ENCODE measurements at places on chromosomes 1 and 21. TPM values are rescaled to one million over a fixed set of nuclear protein-coding genes. Genes with fewer than 3 reads are reported as not detected.

DNA sequence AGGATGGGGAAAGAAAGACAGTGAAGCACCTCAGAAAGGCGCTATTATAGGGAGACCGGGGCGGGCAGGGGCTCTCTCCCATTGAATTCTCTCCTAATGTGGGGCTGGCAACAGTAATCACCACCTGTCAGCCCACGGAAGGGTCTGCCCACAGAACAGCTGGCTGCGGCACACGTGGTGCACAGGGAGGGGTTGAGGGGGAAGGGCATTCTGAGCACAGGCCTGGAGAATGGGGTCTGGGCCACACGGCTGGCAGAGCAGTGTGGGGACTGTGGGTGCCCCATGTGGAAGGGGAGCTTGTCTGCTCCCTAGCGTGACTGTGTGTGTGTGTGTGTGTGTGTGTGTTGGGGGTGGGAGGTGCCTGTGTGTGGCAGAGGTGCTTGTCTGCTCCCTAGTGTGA, 4.1 kb downstream of the OLFML3 start:
- H3K4me1 ChIP-seq = peaks cover 10% of the 10 kb centered on the region
- no peak overlapping the region for H3K27ac ChIP-seq
- no peak for DNase-seq
- no peak overlapping the region for H3K4me3 ChIP-seq
- H3K27me3 ChIP-seq = no peaks in the 10 kb centered on the region
- H3K36me3 ChIP-seq = peaks cover 52% of the 10 kb centered on the region

DNA sequence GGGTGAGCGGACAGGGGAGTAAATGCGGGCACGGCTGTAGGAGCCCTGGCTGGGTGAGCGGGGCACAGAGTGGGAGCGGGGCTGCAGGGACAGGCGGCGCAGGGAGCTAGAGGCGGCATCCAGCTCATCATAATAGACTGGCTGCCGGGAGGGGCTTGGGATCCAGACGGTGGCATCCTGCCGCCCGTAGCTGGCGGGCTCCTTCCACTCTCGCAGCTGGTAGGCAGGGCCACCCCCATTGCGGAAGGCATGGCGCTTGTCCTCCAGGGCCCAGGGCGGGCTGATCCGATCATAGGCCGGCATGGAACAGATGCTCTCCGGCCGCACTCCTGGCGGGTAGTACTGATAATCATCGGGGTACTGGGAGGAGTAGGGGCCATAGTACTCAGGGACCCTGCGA, 43.7 kb upstream of the GOLT1A start:
- no peaks in the 10 kb centered on the region for H3K27me3 ChIP-seq
- peaks cover 7% of the 10 kb centered on the region for H3K4me1 ChIP-seq
- no peak overlapping the region for H3K4me3 ChIP-seq
- H3K36me3 ChIP-seq = no peaks in the 10 kb centered on the region

DNA sequence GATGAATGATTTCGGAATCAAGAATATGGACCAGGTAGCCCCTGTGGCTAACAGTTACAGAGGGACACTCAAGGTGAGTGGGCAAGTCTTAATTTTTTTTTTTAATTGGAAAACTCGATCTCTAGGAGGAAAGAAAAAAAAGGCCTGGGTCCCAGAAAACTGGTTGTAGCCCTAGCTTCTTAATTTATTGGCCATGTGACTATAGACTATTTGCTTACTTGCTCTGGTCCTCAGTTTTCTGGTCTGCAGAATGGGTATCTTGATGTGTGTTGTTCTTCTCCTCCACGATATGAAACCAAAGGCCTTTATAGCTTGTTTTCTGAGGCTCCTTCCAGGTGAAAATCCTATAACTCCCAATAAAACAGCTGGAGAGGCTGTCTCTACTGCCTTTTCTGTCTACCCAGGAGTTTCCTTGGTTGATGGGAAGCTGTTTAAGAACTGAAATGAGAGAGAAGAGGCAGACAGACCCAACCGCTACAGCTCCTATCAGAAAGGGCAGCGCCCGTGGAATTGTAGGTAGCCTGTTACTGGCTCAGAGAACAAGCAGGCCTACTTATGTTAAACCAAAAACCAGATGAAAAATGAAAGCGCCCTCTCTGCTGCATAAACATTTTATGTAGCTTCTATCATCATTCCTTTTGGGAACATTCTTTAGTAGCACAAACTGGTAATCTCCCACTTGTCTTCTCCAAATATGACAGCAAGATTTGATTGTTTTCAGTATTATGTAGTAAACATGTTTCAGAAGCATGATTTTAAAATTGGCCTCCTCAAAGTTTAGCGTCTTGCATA, 4.5 kb downstream of the ETS2 start:
- H3K27me3 ChIP-seq = no peaks in the 10 kb centered on the region
- H3K4me1 ChIP-seq = peaks cover 24% of the 10 kb centered on the region
- no peak overlapping the region for H3K27ac ChIP-seq
- H3K4me3 ChIP-seq = no peak overlapping the region
- DNase-seq = peak; percentile 21

DNA sequence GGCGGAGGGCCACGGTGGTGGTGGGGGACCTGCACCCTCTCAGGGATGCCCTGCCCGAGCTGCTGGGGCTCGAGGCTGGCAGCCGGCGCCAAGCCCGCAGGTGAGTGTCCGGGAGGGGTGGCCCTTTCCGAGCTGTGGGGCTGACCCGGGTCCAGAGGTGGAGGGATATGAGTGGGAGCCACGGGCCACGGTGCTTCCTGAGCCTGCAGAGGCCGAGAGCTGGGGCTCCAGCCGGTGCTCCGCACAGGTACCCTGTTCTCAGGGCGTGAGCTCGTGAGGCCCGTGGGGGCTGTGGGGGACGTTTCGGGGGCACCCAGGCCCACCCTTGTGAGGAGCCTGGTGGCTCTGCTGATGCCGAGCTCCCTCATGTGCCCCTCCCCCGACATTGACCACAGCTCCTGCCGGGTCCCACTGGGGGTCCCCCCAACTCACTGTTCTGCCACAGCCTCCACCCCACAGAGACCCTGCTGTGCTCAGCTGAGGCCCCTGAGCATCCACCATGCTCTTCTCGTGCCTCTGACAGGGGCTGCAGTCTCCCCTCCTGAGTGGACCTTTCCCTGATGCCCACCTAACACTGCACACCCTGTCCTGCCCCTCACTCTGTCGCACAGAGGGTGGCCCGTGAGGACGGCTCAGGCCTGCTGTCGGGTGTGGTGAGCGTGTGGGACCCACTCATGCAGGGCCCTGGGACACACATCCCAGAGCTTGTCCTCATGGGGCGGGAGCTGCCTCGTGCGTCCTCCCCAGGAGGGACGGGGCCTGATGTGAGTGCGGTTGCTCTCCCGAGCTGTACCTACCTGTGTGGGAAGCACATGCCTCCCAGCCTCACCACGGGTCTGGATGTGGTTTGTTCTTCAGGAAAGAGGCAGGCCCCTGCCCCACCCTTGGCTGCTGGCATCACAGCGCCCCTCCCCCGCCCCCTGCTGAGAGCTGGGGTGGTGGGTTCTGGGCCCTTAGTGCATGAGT, 27.5 kb downstream of the SLX9 start:
- no peak for DNase-seq
- H3K4me1 ChIP-seq = no peaks in the 10 kb centered on the region
- no peak overlapping the region for H3K4me3 ChIP-seq
- no peak overlapping the region for H3K27ac ChIP-seq
- H3K36me3 ChIP-seq = peaks cover 16% of the 10 kb centered on the region

- H3K36me3 ChIP-seq = no peaks in the 10 kb centered on the region
- no peak for DNase-seq
- peaks cover 2% of the 10 kb centered on the region for H3K4me1 ChIP-seq
- H3K4me3 ChIP-seq = no peak overlapping the region
- no peaks in the 10 kb centered on the region for H3K27me3 ChIP-seq
These were observed 17.6 kb downstream of the PALMD start for GRCh38 chr1:99663501-99663900.

DNA sequence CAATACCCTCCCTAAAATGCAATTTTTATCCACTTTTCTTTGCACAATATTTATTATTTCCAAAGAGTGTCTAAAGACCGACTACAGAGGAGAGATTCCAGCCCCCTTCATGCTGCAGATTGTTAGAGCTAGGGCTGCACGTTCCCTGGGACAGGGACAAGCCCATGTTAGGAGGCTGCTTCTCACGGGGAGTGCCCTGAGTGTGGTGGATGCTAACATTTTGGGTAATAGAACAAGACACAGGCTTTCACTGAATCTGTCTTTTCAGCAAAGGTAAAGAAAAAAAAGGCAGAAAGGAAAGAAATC, 125.4 kb downstream of the RIPK4 start:
- no peak for DNase-seq
- H3K27ac ChIP-seq = no peak overlapping the region
- H3K4me1 ChIP-seq = no peaks in the 10 kb centered on the region
- H3K36me3 ChIP-seq = no peaks in the 10 kb centered on the region
- H3K4me3 ChIP-seq = no peak overlapping the region

STUM gene
- total RNA-seq = 0.11 TPM

CELA3A gene
- total RNA-seq = not detected

CD1B gene
- total RNA-seq = not detected

All from H9 (cell line).